ENCODE measurements at places on chromosomes 4 and X.

GRCh38 chr4:150256841-150257730 lies 178.8 kb downstream of the DCLK2 start:
- no peak for DNase-seq

GRCh38 chrX:1629244-1629643 lies 14.4 kb downstream of the ASMT start:
- no peak for DNase-seq

DNA sequence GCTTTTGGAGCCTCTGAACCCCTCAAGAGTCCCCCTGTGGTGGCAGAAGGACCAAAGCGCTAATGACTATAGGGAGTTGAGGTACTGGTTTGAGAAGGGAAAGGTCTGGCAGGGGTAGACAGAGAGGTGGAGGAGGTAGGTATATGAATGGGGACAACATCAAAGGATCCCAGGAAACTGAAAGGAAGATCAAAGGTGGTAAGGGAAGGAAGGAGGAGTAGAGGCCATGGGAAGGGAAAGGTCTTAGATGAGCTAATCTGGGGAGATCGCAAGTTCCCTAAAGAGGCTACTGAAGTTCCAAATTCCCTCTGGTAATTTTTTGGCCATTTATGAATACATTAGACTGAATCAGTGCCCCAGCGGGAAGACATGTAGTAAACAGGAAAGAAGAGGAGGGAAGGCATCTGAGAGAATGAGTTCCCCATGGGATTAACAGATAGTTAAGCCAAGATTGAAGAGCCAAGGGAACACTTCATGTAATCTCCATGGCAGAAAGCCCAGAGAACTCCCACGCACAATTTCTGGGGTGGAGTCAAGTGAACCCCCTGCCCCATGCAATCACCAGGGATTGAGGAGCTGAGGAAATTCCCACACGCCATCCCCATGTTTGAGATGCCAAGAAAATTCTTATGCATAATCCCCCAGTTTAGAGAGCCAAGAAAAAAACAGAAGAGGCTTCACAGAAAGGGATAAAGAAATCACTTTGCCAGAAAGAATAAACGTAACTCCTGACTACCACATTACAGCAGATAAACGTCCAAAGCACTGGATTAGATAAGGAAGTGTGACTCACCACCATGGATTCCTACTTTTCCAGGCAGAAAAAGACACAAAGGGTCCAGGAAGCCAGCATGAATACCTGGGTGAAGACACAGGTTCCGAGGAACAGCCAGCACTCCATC lies 25.8 kb downstream of the ZNF630 start:
- DNase-seq: no peak

DNA sequence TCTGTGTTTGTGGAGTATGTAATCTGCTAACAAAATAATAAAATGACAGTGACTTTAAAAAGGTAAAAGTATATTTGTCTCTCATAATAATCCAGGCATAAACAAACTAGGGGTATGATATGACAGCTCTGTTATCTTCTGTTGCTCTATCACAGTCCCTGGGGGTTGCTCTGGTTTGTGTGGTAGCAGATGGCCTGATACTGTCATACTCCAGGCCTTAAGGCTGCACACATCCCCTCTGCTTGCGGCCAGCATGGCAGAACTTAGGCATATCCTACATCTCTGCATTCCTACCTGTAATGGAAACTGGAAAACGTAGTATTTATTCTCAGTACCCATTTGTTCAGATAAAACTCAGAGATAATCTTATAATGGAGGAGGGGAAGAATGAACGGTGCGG lies 117.9 kb upstream of the HAND2 start:
- DNase-seq: no peak

DNA sequence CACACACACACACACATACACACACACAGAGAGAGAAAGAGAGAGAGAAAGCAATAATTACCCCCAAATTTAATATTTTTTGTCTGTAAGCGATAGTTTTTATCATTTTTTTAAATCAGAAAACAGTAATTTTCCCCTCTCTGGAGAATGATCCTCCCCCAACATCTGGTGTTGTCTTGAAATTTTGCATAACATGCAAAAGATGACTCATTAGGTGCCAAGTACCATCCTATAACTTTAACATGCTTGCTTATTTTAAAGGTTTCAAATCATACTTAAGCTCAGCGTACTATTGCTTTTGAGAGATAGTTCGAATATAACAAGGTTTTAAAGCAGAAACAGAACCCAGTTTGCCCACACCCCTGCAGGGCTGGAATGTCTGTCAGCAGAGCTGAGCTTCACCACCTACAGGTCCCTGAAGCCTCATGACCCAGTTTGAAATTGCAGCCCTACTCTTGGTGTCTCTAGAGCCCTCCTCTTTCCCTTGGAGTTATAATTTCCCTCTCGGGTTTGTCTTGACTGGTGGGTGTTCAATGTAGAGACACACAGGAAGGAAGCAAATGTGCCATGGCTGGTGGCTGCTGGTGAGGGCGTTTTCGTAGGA lies 175.0 kb upstream of the HS3ST1 start:
- DNase-seq: no peak

GRCh38 chr4:72313121-72313520 lies 255.9 kb downstream of the ADAMTS3 start:
- DNase-seq: no peak

DNA sequence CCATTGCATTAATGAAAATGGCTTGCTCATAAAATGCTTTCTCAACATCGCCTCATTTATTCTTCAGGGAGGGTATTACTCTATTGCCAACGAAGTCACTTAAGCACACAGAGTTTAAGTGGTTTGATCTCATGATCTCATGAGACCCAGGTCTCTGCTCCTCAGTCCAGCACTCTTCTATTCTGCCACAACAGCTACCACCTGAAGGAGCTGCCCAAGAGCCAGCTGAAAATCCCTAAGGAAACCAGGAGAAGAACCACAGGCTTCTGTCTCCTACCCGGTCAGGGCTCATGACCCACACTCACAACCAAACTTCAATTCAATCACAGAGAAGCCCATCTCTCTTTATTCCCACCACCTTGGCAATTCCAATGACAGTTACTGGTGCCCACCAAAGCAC lies 85.5 kb upstream of the GPM6B start:
- no peak for DNase-seq

DNA sequence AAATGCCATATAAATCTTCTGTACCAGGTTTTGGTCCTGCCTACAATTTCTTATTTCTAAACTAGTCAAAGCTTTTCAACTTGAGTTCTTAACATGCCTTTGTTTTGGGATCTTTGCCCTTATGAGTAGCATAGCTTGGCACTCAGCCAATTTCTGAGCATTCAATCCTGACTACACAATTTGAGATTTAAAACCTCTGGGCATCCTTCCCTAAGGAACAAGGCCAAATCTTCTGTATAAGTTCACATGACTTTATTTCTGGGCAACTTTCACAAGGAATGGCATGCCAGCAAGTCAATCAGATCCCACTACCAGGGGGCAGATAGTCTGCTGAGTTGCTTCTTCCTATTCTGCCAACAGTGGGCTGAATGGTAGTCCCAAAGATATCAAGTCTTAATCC lies 254.2 kb downstream of the ADAMTS3 start:
- no peak for DNase-seq

DNA sequence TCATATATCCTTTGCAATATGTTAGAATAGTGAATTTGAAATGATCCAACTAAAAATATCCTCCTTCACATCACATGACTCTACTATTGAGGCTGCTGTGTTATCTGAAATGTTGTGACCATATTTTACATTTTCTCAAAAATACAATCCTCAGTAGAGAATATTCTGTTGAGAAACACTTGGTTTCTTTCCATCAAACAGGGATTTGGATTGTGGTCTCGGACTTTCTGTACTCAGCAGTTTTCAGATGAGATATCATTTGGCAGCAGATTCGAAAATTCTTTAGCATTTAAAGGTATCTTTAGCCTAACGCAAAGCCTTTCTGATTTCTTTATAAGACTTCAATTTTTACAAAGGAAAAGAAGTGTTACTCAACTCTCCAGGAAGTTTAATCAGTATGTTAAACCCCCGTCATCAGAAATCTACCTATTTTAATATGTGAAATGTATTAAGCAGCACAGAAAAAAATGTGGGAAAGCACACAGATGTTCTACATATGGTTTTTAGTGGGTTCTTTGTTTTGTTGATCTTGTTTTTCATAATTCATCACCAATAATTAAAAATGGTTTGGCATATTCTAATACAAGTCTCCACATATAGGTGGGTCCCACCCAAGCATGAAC lies 55.4 kb upstream of the ANXA3 start:
- DNase-seq: no peak

GRCh38 chr4:49032440-49033161 lies 46.5 kb downstream of the CWH43 start:
- DNase-seq: peak; percentile 19

DNA sequence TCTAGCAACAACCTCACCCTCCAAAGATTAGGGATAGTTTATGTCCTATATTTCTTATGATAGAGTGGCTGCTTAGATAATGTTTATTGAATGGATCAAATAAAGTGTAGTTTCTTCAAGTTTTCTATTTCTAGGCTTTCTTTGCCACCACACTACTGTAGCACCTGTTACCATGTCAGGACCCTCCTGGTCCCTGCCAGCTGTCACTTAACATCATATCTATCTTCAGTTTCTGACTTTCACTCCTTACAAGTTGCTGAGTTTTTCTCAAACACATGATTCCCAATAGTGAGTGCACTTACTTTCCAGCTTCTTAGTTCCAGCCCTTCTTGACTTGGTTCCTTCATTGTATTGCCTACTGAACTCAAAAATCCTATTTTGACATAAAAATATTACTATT lies 593.9 kb upstream of the PITX2 start:
- no peak for DNase-seq

DNA sequence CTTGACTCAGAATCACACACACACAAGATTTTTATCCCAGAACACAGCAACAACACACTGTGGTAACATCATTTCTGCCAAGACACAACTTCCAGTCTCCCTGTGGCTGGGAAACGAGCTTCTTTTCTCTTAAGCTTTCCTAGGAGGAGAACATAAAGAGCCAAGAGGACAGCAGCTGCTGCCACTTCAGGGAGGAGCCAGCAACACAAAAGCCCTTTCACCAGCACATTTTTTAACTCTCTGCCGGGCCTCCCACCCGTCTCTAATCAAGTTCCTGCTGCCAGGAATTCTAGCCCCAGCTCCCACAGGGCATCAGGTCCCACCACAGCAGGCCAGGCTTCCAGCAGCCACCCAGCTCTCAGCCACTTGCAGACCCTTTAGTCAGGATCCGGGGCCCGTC lies 22.4 kb downstream of the FAT1 start:
- no peak for DNase-seq

- DNase-seq: peak; percentile 2
Measured at GRCh38 chrX:17160975-17161374, 214.0 kb upstream of the NHS start.

- DNase-seq: no peak
Measured at GRCh38 chrX:133413218-133413925, 1.9 kb downstream of the GPC4 start.

GRCh38 chr4:3335385-3335784 lies 42.6 kb downstream of the RGS12 start:
- DNase-seq: no peak

DNA sequence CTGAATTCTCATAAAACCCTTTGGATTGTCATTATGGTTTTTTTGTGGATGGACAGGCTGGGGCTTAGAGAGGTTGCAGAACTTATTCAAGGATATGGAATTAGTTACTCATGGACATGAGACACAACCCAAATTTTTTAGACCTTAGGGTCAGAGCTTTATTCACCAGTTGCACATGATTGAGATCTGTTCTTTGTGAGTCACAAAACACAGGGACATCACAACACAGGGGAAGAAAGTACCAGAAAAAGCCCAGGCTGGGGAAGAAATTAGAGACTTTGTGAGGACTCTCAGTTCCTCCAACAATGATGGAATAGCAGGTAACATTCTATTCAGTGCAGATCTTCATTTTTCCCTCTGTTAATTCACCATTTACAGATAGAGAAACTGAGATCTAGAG lies 602.4 kb upstream of the CPEB2 start:
- no peak for DNase-seq

DNA sequence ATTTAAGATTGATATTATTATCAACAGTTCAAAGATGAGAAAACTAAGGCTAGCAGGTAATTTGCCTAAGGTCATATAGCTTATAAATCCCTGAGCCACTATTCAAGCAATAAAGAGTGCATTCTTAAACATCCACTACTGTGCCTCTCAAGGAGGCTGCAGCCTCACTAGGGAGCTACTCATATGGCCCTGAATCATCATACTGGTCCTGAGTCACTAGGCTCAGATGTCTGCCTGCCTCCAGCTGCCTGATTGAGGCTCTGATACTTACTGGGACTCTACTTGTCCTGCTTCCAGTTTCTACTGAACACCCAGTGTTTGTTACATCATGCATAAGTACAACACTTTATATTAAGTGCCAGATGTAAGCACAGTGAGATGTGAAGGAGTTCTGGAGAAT lies 110.7 kb downstream of the AASDH start:
- no peak for DNase-seq

- DNase-seq: no peak
Measured at GRCh38 chr4:2177443-2178093, 64.4 kb downstream of the HAUS3 start.

- DNase-seq: no peak
Measured at GRCh38 chr4:98639108-98639507, 19.3 kb downstream of the TSPAN5 start.

DNA sequence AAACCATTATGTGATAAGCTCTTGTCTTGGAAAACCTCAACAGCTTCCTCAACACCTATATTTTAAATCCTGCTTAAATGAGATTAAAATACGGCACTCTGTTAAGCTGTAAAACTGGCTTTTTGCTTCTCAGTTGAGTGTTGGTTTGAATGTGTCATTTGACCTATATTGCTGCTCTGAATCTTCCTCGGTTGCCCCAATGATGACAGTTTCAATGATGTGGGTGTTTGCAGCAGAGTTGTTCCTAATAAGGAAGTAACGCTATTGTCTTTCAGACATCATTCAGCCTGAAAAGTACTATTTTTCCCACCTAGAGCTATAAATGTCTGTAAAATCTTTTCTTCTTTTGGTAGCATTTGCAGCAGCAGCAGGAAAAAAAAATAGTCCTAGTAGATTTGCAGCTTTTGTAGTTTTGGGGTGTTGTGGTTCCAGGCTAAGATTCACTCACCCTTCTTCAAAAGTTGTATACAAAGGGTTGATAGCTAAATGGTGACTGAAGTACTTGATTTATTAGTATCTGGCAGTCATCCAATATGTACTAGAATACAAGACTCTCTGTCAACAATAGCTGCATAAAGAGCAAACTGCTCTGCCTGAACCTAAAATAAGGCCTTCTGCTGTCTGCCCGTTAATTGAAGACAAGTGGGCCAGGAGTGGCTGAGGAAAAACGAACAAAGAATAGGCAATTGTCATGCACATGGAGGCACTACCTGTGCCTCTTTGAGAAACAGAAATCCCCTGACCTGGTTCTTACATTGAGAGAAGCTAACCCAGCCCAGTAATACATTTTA lies 333.1 kb downstream of the IL1RAPL1 start:
- no peak for DNase-seq

DNA sequence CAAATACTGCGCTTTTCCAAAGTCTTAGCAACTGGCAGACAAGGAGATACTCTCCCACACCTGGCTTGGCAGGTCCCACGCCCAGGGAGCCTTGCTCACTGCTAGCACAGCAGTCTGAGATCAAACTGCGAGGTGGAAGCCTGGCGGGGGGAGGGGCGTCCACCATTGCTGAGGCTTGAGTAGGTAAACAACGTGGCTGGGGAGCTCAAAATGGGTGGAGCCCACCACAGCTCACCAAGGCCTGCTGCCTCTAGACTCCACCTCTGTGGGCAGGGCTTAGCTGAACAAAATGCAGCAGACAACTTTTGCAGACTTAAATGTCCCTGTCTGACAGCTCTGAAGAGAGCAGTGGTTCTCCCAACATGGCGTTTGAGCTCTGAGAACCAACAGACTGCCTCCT lies 23.0 kb upstream of the NFKB1 start:
- no peak for DNase-seq
